Activated CD4-positive, alpha-beta memory T cell treated with anti-CD3 and anti-CD28 coated beads for 36 hours (primary cell): ENCODE measurements at places on chromosomes 12 and 14. TPM values are rescaled to one million over a fixed set of nuclear protein-coding genes. Genes with fewer than 3 reads are reported as not detected.

DNA sequence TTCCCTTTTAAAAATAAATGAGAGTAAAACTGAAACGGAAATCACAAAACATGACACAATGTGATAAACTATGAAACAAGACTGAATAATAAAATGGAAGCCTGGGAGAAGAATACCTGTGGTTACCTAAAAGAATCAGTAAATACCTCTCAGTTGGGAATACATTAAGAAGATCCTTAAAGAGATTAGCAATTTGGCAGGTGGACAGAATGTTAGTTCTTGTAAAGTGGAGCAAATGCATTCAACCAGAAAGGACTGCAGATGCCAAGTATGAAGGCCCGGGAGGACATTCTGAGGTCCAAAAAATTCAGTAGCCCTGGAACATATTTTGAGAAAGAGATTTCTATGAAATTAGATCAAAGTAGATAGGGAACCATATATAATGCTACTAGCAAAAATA lies 861.3 kb upstream of the SEL1L start:
- no peak for DNase-seq

- no peak for DNase-seq
Measured at GRCh38 chr14:34218881-34219280, 243.2 kb downstream of the SPTSSA start.

- no peak for DNase-seq
Measured at GRCh38 chr12:62781136-62781880, 153.6 kb downstream of the PPM1H start.

GRCh38 chr14:51073731-51074130 lies 21.2 kb downstream of the TRIM9 start:
- no peak for DNase-seq

- no peak for DNase-seq
Measured at GRCh38 chr14:70448633-70449340, 3.2 kb upstream of the ADAM21 start.

DNA sequence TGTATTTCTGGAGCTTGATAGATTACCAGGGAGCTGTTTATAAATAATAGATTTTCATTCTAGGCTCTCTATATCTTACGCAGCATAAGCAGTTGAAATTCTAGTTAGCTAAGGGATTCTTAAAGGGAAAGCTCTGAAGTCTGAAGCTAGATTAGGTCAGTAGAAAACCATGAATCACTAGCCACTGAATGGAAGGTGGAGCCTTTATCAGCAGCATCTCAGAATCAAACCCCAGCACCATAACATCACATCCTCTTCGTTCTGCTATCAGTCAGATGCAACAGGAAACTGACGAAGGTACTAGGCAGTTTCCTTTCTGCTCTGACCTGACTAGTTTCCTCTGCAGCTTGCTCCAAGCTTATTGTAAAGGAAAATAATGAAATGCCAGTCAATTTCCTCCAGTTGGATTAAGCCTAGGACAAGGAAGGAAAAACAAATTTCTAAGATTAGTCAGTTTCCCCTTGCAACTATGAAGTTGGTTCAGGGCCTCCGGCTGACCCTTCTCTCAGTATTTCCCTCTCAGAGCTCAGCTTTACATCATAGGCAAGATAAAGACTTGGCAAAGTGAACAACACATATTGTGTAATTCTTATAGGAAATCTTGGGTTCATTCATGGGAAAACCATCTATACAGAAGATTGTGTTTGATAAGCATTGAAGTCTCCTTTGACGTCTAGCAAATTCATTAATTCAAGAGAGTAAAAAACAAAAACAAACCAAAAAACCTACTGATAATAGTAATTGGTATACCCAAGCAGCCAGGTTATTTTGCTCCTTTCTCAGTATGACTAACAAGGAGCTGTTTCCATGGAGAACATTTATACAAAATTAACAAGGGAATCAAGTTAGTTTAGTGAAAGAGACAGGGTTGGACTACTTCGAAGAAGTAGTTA lies 43.4 kb upstream of the CFAP54 start:
- DNase-seq: peak; percentile 72

DNA sequence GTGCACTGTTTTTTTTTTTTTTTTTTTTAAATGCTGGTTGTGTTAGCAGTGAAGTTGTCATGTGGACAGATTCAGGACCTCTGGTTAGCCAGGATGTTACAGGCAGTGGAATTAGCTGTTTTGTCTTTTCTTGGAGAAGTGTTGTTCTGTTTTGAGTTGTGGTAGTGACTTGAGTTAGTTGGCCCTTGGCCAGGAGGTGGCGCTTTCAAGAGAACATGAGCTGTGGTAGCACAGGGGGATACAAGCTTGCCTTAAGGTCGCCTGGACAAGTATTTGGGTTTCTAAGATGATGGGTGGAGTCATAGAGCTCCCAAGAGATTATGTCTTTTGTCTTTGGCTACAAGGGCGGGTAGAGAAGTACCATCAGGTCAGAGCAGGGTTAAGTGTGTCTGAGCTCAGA lies 33.3 kb upstream of the CCDC198 start:
- no peak for DNase-seq

- DNase-seq: peak; percentile 81
Measured at GRCh38 chr12:104604070-104604994, 147.6 kb downstream of the CHST11 start.

DNA sequence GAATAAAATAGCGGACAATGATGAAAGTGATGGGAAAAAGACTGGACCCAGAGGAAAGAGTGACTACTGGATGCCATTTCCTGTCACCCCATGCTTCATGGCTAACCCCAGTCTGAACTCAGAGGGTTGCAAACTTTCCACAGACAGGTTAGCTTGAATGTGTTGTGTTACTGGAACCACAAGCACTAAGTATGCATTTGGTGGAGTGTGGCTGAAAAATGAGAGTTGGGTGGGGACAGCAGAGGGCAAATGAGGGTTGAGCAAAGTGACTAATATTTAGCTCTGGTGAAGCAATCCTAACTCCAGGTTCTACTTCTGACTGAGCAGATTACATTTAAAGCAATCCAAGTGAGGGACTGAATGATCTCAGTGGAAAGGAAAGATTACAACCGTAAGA lies 1.6 kb downstream of the SLC16A7 start:
- DNase-seq: peak; percentile 83

DNA sequence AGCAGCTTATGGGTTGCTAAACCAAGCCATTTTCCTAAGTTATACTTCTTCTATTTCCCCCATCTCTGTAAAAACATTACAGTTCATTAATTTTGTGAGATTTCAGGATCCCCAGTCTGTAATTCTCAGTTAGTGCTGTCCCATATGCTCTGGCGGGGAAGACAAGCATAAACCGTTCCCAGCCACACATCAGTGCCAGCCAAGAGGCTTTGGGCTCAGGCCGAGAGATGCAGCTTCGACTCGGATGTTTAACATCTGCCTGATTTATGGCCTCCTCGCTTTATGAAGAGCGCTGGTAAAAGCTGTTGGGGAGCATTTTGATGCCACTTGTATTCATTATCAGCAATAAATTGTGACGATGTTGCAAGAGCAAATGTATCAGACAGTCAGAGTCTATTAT lies 349.1 kb upstream of the CCDC196 start:
- no peak for DNase-seq

DNA sequence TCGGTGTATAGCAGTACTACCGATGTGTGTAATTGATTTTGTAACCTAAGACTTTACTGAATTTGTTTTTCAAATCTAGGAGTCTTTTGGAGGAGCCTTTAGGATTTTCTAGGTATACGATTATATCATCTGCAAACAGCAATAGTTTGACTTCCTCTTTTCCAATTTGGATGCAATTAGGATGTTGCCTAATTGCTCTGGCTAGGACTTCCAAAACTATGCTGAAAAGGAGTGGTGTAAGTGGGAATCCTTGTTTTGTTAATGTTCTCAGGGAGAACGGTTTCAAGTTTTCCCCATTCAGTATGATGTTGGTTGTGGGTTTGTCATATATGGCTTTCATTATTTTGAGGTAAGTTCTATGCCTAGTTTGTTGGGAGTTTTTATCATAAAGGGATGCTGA lies 171.6 kb upstream of the PDE3A start:
- DNase-seq: no peak

DNA sequence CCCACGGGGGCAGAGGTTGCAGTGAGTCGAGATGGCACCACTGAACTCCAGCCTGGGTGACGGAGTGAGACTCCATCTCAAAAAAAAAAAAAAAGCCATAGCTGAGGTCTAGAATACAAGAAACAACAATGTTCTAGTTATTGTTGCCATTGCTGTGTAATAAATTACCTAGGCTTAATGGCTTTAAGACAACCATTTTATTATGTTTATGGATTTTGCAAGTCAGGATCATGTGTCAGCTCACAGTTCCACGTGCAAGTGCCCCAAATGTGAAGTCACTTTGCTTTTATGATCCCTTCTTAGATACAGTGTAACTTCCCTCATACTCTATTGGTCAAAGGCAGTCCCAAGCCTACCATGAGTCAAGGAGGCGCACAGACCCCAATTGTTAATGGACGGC lies 49.5 kb upstream of the RIC8B start:
- DNase-seq: no peak

DNA sequence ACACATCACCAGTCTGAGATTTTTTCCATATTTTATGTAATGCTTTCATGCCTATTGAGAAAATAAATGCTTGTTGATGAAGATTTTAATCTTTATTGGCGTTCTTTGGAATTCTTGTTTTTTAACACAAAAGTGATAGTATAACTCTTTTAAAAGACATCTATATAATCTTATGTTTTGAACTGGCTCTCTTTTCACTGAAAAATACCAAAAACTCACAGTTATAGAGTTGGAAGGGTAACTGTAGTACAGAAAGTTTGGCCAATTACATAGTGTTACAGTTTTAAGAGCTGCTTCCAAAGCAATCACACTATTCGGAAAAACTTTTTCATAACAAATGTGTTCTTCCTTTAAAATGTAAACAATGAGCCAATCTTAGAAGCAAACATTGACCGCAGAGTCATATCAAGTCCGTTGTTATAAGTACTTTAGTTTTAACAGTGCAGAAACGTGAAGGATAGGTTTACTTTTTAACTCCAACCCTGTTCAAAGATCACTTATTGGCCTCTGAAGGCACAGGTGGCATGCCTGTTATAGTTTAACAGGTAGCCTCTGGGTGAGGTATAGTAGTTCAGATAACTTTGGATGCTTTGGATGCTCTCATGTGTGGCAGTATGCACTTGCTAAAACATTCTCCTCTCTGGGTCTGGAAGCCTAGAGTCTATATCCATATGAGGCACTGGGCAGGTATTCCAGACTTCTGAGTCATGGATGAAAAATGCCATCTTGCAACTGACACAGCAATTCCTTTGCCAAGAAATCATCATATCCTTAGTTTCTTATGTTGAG lies 12.1 kb upstream of the NTN4 start:
- DNase-seq: no peak

GRCh38 chr12:32034045-32034444 lies 72.6 kb upstream of the BICD1 start:
- DNase-seq: no peak

GRCh38 chr12:52539083-52539820 lies 13.7 kb downstream of the KRT71 start:
- DNase-seq: no peak

- DNase-seq: peak; percentile 79
Measured at GRCh38 chr14:99729991-99730875, 46.1 kb downstream of the CYP46A1 start.

The PLCZ1 gene
- total RNA-seq: not detected

The EFCAB11 gene
- total RNA-seq: 10.8 TPM

The RTL1 gene
- not detected for total RNA-seq

The HOXC6 gene
- not detected for total RNA-seq

The KSR2 gene
- 0.45 TPM for total RNA-seq

The CLEC4A gene
- 1.2 TPM for total RNA-seq

The DIO2 gene
- total RNA-seq: not detected

The IRAK3 gene
- 0.45 TPM for total RNA-seq
